NCI-H524 treated with DMSO at 0.1 percent for 48 hours (cell line): ENCODE measurements at places on chromosomes 11 and 22.

DNA sequence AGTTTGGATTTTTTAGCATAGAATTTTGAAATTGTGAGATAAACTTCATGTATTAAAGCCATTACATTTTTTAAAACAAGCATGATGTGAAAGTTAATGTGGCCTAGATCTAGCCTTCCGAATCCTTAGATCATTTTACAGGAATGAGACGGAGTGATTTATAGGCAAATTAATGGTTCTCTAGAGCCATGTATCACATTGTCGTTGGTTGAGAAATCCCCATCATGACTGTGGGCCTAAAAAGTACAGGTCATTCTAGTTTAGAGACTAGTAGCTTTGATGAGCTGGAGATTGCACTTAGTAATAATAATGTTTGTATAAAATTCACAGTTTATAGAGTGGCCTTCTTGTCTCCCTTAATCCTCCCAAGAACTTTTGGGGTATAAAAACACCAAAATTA is 7.1 kb downstream of the EWSR1 start:
- no peak for DNase-seq

- no peak for DNase-seq
Observed at GRCh38 chr11:86372586-86372985, 2.1 kb upstream of the CCDC81 start.

DNA sequence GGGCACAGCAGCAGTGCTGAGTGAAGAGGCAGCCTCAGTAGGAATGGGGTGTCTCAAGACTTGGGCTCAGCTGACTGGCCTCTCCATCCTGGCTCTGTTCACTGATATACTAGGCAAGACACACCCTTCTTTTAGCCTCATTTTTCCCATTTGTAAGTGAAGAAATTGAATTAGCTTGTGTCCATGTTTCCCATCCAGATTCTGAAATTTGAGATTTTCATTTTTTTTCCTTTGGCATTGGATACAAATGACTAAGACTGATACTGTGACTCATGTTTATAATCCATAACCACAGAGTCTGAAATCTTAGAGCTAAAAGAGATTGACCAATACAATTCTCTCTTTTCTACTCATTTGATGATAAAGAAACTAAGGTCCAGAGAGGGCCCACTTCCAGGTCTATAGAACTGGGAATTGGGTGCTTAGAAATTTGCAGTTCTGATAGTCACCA is 110.9 kb downstream of the KCNC1 start:
- DNase-seq, result no peak

DNA sequence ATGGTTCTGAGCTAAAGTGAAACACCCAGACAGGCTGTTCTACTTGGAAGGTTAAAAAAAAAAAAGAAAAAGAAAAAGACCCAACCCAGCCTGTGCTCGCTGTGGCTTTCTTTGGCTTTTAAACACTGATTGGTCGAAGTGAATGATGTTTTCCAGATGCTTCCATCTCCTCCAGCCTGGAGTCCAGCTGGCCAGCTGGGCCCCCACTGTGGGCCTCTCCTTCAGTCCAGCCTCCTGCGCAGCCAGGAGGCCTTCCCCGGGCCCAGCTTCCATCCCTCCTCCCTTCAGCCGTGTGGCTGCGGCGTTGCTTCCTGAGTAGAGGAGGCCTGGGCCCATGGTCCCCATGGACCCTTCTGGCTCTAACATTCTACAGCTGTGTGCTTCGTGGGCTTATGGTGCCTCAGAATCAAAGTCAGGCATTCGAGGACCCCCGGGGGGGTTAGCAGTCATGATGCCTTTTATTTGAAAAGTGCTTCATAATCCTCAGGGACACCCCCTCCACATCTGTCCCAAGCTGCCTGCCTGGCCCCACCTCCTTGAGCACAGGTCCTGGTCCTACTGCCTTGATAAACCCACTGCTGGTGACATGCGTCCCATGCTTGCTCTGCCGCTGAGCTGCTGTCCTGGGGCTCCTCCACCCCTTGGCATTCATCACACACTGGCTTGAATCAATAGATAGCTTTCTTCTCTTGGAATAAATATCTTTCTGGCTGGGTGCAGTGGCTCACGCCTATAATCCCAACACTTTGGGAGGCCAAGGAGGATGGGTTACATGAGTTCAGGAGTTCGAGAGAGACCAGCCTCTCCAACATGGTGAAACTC is 42.2 kb upstream of the FBLN1 start:
- no peak for DNase-seq

GRCh38 chr11:1073261-1073724 is 1.4 kb upstream of the MUC2 start:
- DNase-seq, result no peak

- DNase-seq, result no peak
Observed at GRCh38 chr22:49953680-49954344, 6.8 kb upstream of the PIM3 start.

DNA sequence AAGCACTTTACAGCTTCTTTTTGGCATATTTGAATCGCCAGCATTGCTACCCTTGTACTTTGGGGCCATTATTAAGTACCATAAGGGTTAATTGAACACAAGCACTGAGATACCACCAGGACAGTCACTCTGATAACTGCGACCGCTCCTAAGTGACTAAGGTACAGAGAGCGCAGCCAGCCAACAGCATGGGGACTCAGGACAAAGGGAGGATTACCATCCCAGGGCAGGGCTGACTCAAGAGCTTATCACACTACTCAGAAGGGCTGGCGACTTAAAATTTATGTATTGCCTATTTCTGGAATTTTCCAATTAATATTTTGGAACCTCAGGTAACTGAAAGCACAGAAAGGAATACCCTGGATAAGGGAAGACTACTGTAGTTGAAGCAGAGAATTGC is 479 bp downstream of the ZNF280A start:
- DNase-seq, result no peak

DNA sequence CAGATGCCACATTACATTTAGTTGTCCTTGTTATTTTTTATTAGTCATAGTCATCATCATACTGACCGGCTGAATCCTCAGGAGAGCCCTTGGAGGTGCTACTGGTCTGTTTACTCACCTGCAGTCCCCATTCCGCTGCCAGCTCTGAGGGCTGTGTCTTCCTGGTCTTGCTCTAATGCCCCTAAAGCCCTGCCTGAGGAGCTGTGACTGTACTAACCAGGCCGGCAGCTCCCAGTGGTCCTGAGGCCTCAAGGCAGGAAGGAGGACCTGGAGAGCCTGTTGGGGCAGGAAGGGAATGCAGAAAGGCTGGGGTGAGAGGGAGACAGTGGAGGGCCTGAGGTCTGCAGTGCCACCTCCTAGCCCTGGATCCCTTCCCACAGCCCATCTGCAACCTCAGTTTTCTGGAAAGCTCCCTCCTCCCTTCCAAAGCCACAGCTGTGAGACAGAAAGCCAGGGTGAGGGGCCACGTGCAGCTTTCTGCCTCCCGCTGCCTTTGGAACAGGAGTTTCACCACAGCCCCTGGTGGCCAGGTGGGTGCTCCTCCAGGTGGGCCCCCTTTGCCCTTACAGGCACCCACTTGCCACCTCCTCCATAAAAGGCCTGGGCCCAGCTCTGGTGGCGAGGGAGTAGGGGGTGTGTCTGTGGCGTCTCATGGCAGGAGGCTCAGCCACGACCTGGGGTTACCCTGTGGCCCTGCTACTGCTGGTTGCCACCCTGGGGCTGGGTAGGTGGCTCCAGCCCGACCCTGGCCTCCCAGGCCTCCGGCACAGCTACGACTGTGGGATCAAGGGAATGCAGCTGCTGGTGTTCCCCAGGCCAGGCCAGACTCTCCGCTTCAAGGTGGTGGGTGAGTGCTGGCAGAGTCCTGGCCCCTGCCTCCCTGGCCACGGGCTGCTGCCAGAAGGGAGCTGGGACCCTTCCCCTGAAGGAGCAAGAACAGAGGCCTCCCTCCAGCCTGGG is at the start of gene ZP1:
ZP1 (plus strand) TSS at position 632 of the 960 bp plus-strand sequence; CDS start at position 652, 20 bp downstream.
- DNase-seq, result no peak

DNA sequence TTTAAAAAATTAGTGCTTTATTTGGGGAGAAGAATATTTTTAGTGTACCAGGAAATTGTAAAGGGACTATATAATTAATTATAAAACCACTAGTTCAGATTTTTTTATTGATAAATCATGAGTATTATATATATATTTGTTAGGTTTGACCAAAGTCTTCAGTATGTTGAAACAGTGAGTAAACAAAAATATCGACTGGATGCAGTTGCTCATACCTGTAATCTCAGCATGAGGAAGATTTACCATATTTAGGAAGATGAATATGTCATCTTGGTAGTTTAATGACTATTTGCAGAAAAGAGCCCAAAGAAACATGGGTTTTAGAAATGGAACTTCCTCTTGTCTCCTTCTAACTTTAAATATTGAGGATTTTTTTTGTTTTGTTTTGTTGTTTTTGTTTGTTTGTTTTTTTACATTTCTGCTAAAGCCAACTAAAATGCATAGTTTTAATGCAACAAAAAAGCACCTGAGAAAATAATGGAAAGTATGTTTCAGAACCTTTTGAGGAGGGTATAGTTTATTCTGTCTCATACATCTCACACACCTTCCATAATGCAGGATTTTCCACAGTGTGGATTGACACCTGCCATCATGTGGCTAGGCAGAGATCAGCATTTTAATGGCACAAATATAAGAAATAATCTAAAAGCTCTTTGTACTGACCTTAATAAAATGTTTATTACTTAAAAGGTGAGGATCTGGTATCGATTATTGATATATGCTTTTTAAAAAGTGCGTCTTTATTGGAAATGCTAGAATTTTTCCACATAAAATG is 114.3 kb downstream of the ARHGAP42 start:
- no peak for DNase-seq

- DNase-seq, result peak; percentile 9
Observed at GRCh38 chr11:17972987-17973386, 39.9 kb downstream of the SERGEF start.
